ENCODE measurements at places on chromosomes 7 and 10.

GRCh38 chr10:19791032-19791431, 25.2 kb upstream of the PLXDC2 start:
- no peak for DNase-seq

DNA sequence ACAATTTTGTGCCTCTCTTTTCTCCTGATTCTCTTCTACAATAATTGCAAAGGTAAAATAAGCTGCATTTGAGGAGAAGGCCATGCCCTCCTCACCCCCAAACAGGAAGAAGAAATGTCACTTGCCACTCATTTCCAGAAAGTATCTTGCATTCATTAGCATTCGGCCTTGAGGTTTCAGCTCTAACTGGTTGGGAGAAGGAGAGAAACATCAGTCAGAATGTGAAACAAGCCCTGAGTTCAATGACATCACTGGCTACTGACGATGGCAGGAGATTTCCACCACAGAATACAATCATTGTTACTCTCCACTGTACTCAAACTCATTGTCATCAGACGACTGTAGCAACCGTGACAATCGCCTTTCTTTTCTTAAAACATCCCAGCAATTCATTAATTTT, 72.8 kb downstream of the PRKCQ start:
- DNase-seq = no peak

- DNase-seq = no peak
Observed at GRCh38 chr7:18210377-18210776, 182.7 kb upstream of the PRPS1L1 start.

DNA sequence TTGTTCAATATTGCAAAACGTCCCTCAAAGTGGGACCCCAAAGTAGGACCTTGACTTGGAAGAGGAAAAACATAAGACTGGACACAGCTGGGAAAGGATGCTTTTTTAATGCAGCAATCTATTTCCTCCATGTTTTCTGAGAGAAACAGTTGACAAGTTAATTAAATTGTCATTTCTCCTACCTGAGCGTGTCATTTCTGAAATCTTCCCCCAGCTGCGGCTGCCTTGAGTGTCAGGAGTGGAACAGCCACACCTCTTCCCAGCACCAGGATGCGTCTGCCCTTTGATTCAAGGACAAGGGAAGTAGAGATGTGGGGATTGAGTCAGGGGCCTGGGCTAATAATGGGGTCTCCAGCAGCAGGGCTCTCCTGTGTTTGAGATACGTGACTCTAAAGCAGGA, 171.3 kb downstream of the HECW1 start:
- no peak for DNase-seq

DNA sequence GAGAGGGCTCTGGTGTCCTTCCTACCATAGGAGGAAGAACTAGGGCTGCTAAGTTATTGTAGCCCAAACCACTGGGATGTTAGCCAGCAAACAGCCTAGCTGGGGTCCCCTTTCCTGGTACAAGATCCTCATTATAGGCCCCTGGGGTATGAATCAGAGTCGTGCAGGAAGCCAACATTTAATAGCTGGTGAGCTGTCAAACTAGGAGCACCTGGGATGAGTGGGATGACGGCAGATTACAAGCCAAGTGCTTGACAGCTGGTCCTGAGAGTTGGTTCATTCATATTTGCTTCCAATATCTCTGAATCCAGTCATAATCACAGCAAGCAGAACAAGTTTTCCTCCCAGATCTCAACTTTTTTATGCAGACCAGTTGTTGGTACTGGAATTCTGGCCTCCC, 25.1 kb upstream of the DNAJB12 start:
- DNase-seq = no peak

DNA sequence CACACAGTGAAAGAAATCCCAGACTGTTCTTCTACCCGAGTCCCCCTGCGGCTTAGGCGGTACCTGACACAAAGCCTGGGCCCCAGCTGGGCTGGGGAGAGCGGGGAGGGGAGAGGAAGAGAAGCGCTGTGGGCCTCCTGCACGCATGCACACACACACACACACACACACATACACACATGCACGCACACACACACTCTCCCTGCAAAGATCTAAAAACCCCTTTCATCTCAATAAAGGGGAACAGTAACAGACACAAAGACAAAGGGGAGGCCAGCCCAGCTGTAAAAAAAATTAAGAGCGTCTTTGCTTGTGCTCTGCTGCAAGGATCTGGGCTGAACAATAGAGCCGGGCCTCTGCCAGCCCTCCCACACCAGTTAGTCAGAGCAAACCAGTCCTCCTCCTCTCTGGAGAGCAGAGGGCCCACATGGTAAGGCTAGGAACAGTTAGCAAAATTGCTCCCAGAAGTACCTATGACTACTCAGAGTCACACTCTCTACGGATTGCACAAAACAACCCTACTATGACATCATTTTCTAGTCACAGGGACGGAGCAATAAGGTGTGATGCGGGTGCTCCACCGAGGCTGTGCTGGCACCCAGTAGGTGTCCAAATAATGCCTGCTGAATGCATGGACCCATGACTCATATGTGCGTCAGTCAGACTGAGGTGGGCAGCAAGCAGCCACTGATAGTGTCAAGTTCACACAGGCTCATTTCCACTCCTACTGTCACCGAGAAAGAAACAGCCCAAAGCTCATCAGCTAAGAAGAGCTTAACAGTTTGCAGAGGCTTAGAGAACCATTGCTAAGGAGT, 9.2 kb downstream of the ITPRIP start:
- no peak for DNase-seq

DNA sequence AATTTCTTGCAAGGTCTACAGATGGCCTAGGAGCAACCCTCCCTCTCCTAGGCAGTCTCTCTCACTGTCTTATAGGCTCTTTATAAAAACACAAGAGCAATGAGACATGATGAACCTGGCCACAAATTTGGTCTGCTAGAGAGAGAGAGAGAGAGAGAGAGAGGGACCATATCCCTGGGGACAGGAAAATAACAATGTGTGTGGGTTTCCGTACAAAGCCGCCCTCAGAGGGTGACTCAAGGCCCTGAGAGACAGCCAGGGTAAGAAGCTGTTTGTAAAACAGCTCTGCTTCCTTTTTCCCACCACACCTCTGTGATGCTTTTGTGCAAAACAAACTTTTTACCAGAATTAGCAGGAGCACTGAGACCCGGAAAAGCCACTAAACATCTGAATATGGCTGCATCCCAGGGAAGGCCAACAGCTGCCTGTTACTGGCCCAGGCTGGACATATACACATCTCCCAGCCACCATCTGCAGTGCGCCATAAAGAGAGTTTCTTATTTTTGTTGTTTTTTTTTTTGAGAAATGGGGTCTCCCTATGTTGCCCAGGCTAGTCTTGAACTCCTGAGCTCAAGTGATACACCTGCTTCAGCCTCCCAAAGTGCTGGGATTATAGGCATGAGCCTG, 18.4 kb downstream of the GIMAP5 start:
- DNase-seq = peak; percentile 56

DNA sequence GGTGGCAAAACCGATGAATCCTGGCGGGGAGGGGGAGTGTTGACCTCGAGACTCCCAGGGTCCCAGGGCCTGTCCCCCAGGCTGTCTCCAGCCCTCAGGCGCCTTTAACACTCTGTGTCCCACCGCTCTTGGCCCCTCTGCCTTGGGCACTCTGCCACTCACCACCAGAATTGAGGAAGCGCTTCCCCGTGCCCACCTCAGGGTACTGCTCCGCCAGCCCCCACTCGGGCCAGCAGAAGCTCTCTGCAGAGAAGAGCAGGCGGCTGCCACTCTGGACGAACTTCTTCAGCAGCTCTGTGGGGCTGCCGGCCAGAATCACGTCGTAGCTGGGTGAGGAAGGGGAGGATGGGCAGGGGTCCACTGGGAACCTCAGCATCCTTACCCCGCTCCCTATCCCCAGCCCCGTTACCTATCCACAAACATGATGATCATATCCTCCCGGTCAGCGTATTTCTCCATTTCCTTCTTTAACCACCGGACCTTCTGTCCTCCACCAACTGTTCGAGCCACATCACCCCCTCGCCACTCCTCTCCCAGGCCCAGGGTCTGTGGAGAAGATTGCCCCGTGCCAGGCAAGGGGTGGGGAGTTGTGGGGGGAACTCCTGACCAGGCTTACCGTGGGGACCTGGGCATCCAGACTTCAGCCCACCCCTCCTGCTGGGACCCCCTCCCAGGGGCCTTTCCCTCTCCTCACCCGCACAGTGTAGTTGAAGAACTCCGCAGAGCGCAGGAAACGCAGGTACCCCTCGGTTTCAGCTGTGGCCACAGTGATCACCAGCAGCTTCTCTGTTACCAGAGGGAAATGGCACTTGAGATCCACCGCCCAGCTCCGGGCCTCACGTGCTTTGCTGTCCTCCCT, 1.2 kb downstream of the PLOD3 start:
- no peak for DNase-seq

- no peak for DNase-seq
Observed at GRCh38 chr7:99843808-99844207, 16.0 kb downstream of the CYP3A43 start.

DNA sequence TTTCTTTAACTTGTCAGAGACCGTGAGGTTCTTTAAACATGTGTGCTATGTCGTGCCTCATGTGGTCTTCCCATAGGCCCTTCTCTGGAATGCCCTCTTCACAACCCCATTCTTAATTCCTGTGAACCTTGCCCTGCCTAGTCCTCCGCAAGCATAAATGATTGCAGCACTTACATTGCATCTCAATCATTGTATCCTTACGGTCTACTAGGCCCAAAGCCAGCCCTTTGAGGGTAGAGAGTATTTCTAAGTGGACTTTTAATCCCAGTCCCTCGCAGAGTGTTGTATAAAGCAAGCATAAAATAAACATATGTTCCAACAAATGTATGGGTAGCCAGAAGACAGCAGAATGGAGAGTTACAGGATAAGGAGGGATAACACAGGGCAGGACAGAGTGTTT, 92.1 kb upstream of the FAM133B start:
- DNase-seq = no peak

GRCh38 chr7:106246902-106247711, 37.7 kb downstream of the NAMPT start:
- DNase-seq = no peak

- DNase-seq = no peak
Observed at GRCh38 chr7:111633878-111634277, 71.6 kb upstream of the IMMP2L start.

DNA sequence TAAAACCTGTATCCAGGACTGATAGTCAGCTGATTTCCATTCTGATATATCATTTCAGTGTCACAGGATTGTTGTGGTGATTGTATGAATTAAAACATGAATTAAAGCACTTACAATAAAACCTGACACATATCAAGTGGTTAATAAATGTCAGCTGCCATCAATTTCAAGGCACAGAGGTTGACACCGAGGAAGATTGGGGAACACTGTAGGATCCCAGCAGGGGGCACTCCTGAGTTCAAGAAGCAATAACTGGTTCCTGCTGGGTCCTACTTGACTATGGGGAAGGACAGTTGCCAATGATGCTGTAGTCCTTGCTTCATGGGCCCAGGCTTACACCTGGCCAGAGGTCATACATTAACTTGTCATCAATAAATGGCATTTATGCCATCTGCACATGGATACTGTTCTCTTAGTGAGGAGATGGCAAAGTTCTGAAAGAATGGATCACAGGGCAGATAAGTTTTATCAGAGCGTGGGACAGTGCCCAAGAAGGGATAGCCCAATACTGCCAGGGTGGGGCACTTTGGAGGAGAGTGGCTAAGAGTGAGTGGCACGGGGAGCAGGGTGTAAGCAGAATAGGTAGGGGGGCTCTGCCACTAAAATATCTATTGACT, 24.1 kb downstream of the FZD1 start:
- DNase-seq = no peak

GRCh38 chr7:44634839-44635591, 28.6 kb downstream of the OGDH start:
- DNase-seq = no peak

- DNase-seq = no peak
Observed at GRCh38 chr10:5354068-5354467, 10.7 kb upstream of the UCN3 start.

DNA sequence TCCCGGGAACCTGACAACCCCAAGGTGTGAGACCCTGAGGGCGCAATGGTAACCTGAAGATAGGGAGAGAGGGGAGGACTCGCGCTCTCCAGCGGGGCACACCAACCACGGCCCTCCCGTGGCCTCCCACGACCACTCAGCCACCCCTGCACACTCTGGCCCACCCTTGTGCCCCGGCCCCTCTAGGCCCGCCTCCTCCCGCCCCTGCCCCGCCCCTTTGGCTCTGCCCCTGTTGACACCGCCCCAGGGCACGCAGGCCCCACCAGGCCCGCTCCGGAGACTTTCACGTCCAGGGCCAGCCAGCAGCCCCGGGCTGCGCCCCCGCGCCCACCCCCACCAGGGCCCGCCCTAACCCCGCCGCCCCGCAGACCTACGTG, 10.9 kb downstream of the ATG9B start:
- DNase-seq = no peak

DNA sequence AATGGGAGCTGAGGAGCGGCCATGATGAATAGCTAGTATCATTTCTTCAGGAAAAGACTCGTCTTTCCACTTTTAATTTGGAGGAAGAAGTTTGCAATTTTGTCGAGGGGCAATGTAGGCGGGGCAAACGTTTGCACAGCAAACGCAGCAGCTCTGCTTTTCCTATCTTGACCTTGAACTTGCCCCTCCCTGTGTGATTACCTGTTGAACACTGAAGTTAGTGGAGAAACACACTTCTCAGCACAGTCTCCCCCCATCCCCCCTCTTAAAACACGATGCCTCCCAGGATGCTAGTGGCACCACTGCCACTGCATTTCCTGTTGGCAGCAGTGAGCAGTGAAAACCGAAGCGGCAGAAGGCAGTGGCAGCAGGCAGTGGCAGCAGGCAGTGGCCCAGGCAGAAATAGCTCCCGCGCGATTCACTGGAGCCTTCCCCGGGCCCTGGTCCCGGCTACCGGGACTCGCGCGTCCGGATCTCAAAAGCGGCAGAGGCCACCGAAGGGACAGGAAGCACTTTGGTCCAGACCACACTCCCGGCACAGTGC, at the start of gene EPDR1:
TSS of gene EPDR1 (plus strand) at position 336 of the 544 bp plus-strand sequence. CDS start 300 bp downstream, outside the sequence.
- no peak for DNase-seq

GRCh38 chr7:23662124-23662983, 17.6 kb upstream of the FAM221A start:
- no peak for DNase-seq

DNA sequence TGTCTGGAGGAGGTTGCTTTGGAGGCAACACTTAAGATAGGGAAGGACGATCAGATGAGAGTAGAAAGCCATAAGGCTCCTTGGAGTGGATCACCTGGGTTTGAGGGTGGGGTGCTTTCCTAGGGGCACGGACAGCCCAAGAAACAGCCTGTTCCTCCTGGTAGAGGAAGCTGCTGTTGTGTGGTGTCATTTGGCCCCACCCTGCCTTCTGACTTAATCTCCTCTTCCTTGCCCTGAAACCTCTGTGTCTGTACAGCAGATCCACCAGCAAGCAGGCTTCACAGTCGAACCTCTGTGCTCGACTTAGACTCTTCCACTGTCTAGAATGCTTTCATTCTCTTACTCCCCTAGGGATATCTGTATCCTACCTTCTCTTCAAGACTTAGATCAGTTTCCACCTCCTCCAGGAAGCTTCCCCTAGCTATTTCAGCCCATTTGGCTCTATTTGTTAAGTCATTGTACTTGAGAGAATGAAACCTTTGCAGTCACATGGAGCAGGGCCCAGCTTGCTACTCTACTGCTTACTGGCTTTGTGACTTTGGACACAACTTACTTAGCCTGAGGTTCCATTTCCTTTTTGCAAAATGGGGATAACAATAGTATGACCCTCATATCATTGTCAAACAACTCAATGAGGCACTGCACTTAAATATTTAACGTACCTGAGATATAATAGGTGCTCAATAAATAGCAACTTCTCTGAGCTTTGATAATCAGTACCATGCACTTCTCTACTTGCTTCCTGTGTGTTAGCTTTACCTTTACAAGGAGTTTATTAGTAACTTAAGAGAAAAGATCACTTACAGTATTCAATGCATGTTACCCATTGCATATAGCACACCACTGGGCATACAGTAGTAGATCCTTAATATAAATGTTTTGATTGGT, 5.0 kb downstream of the MXI1 start:
- DNase-seq = no peak

All from stimulated activated CD4-positive, alpha-beta T cell treated with anti-CD3 and anti-CD28 coated beads, TNF-alpha, amount 100 ng/mL, for 1 hour (primary cell).